ENCODE measurements at places on chromosomes 5 and 9.

- DNase-seq = no peak
Observed at GRCh38 chr9:125235804-125236519, 5.2 kb downstream of the HSPA5 start.

GRCh38 chr9:92058723-92059444, 56.3 kb downstream of the SPTLC1 start:
- DNase-seq = no peak

- DNase-seq = no peak
Observed at GRCh38 chr9:123738648-123739047, 191.3 kb downstream of the DENND1A start.

DNA sequence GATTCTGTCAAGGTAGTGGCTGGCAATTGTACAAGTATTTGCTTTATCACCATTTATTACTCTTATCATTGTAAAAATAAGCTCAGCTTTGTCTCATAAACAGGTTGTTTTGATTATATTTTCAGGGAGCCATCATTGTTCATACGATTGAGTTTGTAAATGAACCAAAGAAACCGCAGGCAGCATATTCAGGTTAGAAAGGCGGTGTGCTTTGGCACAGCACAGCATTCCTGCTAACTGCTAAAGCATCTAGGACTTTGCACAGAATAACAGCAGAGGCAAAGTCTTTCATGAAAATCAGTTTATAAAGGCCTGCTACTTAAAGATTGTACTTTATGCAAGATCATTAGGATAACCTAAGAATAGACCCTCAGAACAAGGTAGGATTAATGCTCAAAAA, 281.5 kb upstream of the SLC24A2 start:
- no peak for DNase-seq

DNA sequence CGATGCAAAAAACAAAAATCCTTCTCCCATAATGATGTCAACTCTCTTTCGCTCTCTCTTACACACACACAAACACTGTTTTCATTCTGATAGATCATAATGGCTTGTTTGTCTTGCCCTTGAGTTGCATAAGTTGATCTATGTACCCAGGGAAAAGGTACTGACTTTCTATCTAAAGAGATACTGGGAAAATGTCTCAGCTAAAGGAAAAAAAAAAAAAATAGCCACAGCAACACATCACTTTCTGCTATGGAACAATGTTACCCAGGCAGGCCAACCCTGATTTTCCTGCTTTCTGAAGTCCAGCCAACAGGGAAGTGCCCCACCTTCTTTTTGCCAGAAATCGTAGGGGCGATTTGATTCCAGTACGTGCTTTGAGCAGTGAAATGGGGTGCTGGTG, 212.6 kb upstream of the ACTBL2 start:
- no peak for DNase-seq

GRCh38 chr5:5793242-5794117, 371.0 kb downstream of the ICE1 start:
- no peak for DNase-seq

DNA sequence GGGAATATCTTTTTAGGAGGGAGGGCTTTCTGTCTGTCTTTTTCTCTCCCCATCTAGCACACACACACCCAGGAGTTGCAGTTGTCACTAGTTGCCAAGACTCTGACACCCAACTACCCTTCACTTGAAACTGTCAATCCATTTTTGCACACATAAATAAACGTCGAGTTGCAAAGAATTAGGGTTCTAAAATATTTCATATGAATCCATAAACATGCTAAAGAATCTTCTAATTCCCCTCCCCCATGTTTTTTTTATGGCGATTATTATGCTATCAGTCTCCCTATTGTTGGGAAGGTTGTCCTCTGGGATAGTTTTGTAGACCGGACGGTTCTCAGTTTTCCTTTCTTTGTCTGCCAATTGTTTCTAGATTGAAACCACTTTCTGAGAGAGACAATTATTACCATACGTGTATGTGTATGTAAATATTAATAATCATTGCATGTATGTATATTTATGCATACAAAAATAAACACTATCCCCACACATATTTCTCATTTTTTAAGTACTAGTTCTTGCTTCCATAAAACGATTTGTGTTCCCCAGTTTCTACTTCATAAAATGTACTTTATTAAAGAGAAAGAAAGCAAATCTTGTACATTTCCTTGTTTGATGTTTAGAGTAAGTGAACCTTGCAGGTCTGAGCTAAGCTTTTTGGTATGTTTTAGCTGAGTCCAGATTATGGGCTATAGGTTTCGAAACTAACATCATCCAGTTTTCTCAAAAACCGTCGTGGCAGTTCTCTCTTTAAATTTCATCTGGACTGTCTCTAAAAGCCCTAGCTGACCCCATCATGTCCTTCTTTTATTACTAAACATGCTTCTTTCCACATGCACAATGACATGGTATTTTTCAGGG, 165.0 kb upstream of the MPDZ start:
- no peak for DNase-seq

DNA sequence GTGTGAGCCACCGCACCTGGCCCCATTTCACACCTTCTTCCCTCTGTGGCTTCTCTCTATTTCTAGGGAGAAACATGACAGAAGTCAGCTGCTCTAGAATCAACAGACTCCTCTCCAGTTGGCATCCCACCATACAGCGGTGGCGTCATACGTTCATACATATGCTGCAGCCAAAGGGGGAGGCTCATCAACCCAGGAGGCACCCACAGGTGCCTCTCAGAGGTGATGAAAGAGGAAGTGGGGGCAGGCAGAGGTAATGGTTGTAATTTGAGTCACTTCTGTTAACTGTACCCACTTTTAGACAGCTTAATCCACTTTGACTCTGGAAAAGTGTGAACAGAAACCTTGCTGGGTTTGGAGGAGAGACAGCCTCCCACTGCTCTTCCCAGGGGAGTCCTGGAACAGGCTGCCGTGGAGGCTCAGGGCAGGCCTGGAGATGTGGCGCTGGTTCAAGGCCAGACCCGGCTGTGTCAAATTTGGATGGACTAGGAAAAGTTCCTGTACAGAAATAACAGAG, 47.3 kb upstream of the SUB1 start:
- DNase-seq = peak; percentile 16

DNA sequence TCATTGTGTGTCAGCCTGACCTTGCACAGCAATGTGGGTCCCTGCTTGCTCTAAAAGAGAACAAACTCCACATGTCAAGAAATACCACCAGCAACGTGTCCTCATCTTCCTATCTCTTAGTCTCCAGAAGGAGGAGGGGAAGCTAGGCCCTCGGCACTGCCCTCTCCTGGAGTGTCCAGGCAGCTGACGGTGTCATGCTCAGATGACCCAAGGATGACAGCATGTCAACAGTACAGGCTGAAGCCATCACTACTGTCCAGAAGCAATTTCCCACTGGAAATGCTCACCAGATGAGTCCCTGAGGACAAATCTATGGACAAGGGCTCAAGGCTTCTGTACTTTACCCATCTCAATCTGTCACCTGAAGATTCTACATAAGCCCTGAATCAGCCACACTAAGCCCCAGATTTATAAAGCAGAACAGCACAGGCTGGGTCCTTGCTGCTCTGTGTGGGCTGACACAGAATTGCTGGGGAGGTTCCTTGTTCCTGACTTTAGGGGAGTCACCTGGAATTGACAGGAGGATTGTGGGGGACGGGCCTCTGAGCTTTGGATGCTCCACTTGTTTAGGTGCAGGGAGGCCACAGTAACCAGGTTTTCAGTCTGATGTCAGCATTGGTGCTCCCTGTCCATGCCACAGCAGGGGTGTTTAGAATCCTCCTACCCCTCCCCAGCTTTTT, 210.2 kb downstream of the DAB2IP start:
- no peak for DNase-seq

DNA sequence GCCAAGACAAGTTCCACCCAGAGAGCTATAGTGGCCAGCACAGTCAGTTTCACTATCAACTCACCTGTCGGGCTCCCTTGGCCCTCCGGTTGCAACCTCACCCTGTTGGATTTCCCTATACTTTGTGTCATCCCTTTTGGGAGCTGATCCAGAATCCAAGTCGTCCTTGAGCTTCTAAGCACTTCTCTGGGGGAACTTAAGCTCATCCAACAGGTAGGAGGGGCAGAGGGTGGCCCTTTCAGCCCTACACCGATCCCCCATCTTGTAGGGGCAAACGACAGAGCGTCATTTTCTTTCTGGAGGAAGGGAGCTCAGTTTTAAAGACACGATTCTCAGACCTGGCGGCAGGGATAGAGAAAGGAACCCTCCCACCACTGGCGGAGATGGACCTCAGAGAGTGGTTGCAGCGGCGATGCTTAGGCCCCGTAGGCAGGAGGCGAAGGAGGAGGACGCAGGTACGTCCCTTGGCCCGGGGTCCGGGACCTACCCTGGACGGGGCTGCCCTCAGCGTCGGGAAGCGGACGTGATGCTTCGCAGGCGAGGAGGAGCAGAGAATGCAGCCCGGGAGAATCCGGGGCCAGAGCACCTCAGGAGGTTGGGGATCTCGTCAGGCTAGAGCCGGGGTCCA, 519 bp downstream of the ZER1 start:
- DNase-seq = peak; percentile 23

DNA sequence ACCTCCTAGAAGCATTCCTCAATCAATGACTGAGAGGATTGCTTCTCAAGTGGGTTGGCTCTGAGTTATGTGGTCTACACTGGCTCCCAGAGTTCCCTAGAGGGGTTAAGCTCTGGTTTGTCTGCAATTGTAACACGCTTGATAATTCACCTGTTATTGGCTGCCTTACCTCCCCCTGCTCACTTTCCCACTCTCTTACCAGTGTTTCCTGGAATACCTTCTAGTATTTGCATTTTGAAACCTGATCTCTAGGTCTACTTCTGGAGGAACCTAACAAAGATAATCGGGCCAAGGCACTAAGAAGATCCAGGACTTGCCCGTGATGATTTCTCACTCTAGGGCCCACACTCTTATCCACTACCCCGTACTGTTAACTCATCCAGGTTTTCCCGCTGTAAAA, 110.1 kb upstream of the MAP3K1 start:
- no peak for DNase-seq

DNA sequence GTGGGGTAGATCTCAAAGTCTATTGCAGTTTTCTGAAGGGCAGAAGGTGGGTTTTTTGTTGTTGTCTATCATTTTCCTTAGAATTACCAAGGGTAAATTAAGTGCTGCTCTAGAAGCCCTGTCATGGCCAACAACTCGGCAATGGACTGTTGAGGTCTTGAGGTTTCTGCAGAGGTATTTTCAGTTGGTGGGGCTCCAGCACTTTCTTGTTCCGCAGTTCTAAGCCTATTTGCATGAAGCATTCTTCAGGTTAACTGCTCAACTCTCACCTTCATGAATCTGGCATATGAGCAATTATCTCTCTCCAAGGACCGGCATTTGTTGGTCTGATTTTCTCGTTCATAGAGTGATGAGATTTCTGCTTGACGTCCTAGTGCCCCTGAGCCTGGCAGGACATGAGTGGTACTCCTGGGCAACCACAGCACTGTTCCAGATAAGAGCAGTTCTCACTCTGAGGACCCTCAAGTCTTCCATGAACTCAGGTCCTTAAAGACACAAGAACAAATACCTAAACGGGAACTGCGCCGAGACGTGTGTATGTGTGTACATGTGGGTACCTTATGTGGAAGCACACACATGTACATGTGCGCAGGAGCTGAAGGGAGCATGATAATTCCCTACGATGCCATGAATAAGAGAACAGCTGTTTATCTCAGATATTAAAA, 544.5 kb downstream of the CSNK1G3 start:
- no peak for DNase-seq

- no peak for DNase-seq
Observed at GRCh38 chr9:15670894-15671293, 118.1 kb downstream of the CCDC171 start.

- DNase-seq = no peak
Observed at GRCh38 chr5:150114102-150114641, 27.8 kb upstream of the CSF1R start.
